ENCODE measurements at places on chromosomes 6 and 20.

- DNase-seq = no peak
Measured at GRCh38 chr6:155690820-155691219, 235.2 kb upstream of the NOX3 start.

- DNase-seq = no peak
Measured at GRCh38 chr20:41572010-41572572, 46.1 kb downstream of the CHD6 start.

DNA sequence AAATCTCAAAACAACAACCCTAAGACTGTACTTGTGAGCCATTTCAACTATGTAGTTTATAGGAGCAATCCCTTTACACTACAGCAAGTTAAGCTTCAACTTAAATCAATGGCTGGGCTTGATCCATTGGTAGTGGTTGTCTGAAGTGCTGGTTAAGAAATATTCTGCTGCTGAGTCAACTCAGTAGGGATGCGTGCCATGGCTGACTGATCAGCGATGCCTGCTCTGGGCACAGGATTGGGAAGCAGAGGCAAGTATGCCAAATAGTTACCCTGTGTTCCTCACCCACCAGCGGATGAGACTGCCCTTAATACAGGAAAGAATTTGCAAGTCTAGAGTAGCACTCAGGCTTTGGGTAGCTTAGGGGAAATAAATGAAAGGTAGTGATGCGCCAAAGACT is 41.5 kb downstream of the GCM1 start:
- DNase-seq = no peak

GRCh38 chr6:170374571-170375444 is 68.2 kb downstream of the FAM120B start:
- DNase-seq = no peak

DNA sequence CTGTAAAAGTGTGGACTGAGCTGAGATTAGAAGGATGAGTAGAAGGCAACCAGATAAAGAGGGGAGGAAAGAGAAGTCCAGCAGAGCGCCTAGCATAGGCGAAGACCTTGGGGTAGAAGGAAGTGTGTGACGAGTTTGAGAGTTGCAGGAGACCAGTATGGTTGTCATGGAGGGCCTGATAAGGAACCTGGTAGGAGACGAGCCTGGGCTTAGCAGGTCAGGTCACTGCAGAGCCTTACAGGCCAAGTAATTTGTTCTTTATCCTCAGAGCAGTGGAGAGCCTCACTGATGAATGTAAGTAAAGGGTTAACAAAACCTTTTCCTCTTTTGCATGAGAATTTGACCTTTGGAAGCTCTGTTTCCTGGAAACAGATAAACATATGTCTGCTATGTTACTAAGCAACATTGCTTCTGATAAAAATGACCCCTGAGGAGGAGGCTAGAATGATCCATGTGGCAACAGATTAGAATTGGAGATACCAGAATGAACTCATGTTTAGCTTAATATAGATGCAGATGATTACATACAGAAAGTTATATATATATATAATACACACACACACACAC is 2.9 kb upstream of the TMEM74B start:
- no peak for DNase-seq

DNA sequence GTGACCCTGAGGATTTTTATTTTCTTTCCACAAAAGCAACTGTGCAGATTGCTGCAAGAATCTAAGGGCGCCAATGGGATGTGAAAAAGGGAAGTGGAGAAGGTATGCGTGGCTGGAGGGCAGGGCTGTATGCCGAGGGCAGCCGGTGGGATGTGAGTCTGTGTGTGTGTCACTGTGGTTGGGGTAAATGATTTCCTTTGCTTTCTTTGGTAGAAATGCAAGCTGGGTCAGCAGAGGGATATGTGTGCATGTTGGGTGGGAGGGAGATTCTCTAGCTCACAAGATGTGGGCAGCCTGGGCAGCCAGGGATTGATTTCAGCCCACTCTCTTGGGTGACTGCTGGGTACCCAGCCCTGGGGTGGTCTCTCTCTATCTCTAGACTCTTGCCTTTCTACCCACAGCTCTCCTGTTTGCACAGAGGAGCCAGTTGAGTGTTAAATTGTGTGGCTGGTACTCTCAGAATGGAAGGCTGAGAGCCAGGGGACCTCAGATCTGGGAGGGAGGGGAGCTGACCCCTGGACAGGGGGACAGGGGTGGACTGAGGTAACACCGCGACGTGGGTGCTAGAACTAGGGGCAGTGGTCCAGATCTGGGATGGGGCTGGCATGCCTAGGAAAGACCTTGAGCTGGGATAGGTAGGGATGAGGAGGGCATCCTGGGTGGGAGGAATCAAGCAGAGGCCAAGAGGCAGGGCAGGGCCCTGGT is 136.8 kb upstream of the RNF24 start:
- no peak for DNase-seq

GRCh38 chr6:8238773-8239683 is 136.7 kb upstream of the EEF1E1 start:
- no peak for DNase-seq

DNA sequence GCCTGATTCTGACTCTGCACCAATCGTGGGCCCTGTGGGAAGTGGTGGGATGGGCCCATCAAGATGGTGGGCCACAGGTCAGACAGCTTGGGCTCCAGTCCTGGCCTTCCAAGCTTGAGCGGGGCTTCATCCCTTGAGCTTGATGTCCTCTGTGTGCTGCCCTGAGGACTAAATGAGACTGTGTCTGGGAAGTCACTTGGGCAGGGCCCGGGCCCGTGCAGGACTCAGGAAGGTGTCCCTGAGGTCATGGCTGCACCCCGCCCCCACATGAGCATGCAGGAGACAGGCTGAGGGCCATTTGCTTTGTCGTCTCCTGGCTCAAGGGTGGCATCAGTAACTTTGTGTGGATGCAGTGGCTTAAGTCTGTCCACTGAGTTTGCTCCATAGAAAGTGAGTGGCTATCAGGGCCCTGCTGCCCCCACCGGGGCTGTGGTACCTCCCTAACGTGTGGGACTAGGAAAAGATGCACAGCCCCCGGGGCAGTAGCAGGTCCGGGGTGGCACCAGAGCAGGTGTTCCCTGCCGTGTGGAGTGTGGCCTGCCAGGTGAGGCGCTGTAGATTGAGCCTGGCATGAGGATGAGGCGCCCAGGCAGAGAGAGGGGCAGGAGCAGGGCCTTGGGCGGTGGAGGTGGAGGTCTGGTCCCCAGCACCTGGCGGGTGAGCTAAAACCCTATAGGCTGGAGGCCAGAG is 298.6 kb downstream of the TAF4 start:
- DNase-seq = no peak
